ENCODE measurements at places on chromosomes 5 and 9. TPM values are rescaled to one million over a fixed set of nuclear protein-coding genes. Genes with fewer than 3 reads are reported as not detected.
A peak's percentile ranks its signal among the peaks of the same experiment; 100 is the strongest.

DNA sequence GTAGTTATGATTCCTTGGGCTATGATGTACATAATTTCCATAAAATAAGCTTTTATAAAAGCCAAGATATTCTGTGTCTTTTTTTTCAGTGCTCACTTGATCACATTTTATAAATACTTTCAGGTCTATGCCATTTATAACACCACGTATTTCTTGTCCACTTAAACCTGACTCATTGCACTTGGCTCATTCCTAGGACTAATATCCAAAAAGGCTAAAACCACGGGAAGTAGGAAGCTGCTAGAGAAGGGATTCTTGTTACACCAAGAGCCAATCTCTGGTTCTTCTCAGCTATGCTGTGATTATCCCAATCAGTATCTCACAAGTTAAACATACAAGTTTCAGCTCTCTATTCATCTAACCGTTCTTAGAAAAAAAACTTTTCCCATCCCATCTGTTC is 80.4 kb upstream of the CDH6 start:
- peak; percentile 80 for DNase-seq

- DNase-seq: no peak
Observed at GRCh38 chr9:6575324-6576034, 70.0 kb downstream of the GLDC start.

DNA sequence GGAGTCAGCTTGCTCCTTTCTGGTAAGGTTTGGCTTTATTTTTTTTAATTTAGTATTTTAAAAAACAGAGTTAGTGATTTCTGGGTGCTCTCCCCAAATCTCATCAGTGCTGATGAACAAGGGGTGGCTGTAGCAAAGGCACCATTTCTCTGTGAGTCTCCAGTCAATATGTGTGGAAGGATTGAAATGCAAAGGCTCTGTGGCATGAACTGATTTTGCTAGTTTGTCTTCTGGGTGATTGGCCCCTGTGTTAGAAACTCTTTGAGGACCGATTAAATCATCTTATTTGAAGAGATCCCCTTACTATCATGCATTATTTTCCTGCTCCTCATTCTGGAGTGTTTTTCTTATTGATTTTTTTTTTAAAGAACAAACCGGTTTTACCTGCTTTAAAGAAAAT is 596 bp downstream of the TEK start:
- DNase-seq: peak; percentile 20

GRCh38 chr5:96279801-96280542 is 153.1 kb downstream of the PCSK1 start:
- peak; percentile 81 for DNase-seq

DNA sequence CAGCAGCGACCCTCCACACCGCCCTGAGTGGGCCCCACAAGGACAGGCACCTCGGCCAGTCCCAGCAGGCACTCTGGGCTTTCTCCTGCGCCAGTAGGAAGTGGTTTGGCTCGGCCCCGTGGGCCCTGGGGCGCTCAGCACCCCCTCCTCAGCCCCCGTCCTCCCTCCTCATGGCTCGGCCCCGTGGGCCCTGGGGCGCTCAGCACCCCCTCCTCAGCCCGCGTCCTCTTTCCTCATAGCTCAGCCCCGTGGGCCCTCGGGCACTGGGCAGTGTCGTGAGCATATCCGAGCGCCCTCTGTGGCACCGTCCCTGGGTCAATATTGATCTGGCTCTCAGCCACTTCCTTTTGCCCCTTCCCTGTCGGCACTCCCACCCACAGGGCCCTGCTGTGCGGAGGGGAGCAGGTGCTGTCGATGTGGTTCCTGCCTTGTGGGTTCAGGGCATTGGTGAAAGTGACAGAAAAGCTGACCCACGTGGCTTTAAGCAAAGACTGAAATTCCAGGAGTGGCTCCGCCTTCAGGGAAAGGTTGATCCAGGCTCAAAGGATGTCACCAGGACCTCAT is 5.5 kb upstream of the SCGB3A1 start:
- DNase-seq: no peak

DNA sequence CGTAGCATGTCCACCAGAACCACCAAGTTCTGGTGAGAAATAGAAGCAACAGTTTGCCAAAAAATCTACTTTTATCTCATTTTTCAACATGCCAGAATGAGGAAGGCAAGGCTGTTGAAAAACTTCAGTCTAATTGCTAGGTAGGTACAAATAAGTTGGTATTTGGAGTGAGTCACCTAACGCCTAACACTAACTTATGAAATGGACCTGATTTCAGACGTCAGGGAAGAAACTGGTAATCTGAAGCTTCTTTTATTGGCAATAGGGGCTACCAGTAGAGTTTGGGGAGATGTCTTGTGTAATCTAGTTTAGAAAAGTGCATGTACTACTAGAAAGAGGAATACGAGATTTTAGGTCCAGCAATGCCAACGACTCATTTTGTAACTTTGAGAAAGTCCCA is 4.4 kb upstream of the PDE6A start:
- DNase-seq: no peak

GRCh38 chr5:96433066-96433447 is at the start of gene PCSK1:
PCSK1 (minus strand) TSS chr5:96433248; CDS start chr5:96433042, 206 bp downstream.
- DNase-seq: peak; percentile 13

GRCh38 chr5:141954194-141954593 is 3.8 kb downstream of the PCDH12 start:
- DNase-seq: no peak

GRCh38 chr9:81377320-81377719 is 312.0 kb downstream of the TLE1 start:
- no peak for DNase-seq

DNA sequence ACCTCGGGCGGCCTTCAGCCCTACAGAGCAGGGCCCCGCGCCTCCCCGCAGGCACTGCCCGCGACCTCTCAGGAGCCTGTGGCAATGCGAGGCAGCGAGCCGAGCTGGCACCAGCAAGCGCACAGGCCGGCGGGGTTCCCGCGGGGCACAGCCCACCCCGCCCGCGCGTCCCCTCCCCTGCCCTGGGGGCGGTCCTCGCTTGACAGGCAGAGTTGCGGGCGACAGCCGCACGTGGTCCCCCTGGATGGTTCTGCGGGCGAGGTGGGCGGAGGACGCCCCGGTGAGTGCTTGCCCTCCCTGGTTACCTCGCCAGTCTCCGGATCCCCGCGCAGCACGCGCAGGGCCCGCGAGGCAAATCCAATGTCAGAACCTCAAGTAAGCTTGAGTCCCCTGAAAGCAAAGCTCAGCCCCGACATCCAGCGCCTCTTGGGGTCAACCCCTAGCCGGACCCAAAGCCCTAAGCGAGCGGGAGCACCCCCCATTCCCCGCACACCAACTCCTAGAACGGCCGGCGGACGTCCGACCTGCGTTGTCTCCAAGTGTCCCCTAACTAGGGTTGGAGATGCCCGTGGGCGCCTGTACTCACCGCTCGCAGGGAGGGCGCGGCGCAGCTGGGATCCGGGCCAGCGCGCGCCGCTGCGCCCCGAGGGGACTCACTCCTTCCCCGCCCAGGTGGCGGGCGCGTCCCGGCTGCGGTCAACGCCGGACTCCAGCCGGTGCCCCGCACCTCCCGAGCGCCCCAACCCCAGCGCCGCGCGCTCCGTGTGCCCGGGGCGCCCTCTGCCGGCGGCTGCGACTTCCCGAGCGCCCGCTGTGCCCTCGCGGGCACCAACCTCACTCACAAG is at the start of gene DRD1:
DRD1 (minus strand) TSS at position 123 of the 845 bp plus-strand sequence. CDS start 1,083 bp downstream, outside the sequence.
- peak; percentile 59 for DNase-seq

- no peak for DNase-seq
Observed at GRCh38 chr5:146078566-146078965, 26.8 kb downstream of the PLAC8L1 start.

GRCh38 chr9:131702911-131703310 is 37.0 kb downstream of the RAPGEF1 start:
- DNase-seq: no peak

DNA sequence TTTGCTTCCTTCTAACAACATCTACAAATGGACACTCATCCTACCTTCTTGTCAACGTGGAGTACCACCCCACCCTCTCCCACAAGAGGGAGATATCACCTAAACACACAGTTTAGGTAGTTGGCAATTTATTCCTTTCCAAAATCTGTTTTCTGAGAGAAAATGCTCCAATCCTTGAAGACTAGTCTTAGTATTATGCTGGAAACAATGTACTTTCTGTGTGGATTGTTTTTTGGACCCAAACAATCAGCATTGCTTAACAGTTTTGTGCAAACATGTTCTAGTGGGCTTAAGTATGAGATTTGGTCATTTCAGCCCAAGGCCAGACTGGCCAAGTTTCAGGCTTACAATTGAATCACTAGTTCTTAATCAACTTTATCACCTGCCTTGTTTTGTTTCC is 359.1 kb downstream of the ARHGEF28 start:
- peak; percentile 42 for DNase-seq

DNA sequence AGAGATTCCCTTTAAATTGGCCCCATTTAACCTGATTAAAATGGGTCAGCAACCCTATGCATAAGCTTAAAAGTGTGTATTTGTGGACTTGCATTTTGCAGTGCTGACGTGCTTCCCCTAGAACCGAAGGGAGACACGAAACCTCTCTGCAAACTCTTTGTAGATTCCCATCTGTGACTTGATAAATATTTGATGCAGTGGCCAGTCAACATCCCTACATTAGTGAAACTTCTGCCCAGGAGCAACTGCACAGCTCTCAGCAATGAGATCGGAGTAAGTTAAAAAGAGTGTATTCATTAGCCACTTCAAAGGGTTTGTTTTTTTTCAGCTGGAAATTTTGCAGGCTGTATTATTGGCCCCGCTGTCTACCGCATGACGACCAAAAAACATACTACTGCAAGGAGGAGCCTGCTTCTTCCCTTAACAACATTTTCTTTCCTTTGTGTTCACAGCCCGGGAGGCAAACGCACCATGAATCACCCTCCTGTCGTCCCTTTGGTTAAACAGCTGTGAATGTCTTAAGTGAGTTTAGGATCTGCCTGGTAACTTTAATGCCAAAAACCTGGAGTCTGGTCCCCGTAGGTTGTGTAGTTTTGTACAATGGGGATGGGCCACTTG is 38.0 kb upstream of the TCERG1 start:
- DNase-seq: peak; percentile 59

GRCh38 chr5:139748505-139748826 is 47.1 kb upstream of the PSD2 start:
- no peak for DNase-seq

- no peak for DNase-seq
Observed at GRCh38 chr5:54881286-54882005, 103.9 kb downstream of the ESM1 start.

- DNase-seq: no peak
Observed at GRCh38 chr9:131887680-131888079, 147.8 kb upstream of the RAPGEF1 start.

DNA sequence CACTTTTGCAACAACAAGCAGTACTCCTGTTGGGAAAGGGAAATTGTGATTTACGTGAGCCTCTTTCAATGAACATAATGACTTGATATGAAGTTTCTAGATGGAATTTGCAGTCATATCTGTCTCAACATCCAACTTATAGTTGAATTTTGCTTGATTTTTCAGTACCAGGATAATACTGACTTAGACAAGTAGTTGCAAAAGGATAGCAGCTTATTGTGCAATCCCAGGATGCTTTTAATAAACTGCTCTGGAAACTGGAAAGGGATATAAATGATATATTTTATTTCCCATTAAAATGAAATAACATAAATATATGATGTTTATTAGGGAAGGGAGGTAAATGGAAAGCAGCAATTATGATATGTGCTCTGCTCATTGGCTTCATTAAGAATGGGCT is 174.4 kb upstream of the RGMB start:
- DNase-seq: peak; percentile 30

BRINP1 gene
- 9.0 TPM for total RNA-seq

CDX1 gene
- not detected for total RNA-seq

GRIN3A gene
- total RNA-seq: not detected

FSTL4 gene
- not detected for total RNA-seq

MAMDC2 gene
- total RNA-seq: not detected

DEPDC1B gene
- 8.5 TPM for total RNA-seq

All from GM23248 (cell line).